ENCODE measurements at places on chromosomes 7 and 10.
A peak's percentile ranks its signal among the peaks of the same experiment; 100 is the strongest.

DNA sequence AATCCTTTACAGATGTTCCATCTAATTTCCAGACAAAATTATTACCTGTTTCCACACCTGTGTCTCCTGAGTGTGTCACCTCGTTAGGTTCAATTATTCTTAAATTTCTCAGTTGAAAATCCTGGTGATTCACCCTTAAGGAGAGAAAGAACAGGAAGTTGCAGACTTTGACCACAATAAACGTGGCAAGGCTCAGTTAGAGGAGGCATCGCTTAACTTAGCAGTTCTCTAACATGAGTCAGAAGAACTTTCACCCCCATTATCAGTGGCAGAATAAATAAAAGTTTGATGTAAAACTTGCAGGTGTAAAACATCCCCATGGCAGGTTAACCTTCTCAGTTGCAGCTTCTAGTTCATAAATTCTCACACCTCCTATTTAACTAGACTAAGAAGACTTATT is 8.3 kb downstream of the XPNPEP1 start:
- DNase-seq, result no peak

GRCh38 chr7:88357294-88357693 is 50.6 kb upstream of the STEAP4 start:
- DNase-seq, result no peak

- DNase-seq, result no peak
Observed at GRCh38 chr7:36514289-36515243, 124.9 kb downstream of the ANLN start.

- no peak for DNase-seq
Observed at GRCh38 chr10:7971949-7972348, 82.5 kb upstream of the GATA3 start.

DNA sequence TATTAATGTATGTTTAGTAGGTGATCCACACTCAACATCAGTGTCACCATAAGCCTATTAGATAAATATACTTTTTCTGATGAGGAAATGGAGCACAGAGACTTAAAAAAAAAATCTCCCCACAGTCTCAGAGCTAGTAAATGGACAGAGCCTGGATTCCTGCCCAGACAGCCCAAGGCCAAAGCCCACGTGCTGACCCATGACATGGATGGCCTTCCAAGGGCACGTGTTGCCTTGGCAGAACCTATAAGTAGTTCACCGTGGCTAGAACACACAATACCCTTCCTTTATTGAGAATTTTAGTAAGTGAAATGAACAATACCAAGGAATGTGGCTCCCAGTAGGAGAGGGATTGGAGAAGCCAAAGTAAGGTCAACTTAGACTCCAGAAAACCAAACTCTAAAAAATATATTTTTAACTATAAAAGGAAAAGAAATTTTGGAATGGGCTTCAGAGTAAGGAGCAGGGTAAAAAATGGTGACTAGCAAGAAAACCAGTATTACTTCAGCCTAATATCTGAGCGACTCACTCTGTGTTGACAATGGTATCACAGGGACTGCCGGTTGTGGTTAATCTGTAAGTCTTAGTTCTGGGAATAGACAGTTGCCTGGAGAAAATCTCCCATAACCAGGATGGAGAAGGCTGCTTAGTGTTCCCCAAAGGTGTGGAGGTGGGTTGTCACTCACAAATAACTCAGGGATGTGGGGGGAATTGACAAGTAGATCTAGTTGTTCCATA is 223.0 kb downstream of the SORCS1 start:
- no peak for DNase-seq

DNA sequence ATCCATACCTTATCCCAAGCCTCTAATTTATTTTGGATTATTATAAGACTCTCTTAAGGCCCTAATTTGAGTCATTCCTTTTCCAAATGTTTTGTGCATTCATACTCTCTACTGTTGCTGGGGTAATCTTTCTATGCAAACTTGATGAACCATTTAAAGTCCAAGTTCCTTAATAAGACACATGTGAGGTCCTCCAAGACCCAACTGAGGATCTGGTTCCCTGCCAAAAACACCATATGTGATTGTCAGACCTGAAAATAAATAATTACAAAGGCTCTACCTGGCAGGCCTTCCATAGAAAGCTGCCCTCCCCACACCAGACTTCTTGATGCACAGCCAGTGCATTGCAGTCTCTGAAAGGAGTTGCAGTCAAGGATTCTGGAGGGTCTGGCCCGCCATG is 257.9 kb upstream of the AKR1E2 start:
- no peak for DNase-seq

DNA sequence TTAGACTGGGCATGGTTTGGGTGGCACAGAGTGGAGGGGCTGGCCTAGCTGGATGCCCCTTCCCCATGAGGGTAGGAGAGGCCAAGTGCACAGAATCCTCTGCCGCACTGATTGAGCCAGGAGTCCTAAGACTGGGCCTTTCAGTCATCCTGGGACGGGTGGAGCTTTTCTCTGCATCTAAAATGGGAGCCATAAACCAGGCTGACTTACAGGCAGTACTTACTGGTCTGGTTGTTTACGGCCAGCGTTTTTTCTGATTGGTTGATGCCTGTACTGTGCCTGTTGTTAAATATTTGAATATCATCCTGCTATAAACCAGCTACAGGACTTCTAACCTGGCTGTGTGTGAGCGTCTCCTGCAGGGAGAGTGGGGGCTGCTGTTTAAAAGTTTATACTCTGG is 107.8 kb downstream of the CDH23 start:
- DNase-seq, result no peak

- DNase-seq, result no peak
Observed at GRCh38 chr7:50594136-50594535, 28.9 kb upstream of the DDC start.

GRCh38 chr7:90972906-90973550 is 291.2 kb upstream of the FZD1 start:
- DNase-seq, result no peak

- no peak for DNase-seq
Observed at GRCh38 chr10:50876429-50876828, 9.0 kb downstream of the A1CF start.

DNA sequence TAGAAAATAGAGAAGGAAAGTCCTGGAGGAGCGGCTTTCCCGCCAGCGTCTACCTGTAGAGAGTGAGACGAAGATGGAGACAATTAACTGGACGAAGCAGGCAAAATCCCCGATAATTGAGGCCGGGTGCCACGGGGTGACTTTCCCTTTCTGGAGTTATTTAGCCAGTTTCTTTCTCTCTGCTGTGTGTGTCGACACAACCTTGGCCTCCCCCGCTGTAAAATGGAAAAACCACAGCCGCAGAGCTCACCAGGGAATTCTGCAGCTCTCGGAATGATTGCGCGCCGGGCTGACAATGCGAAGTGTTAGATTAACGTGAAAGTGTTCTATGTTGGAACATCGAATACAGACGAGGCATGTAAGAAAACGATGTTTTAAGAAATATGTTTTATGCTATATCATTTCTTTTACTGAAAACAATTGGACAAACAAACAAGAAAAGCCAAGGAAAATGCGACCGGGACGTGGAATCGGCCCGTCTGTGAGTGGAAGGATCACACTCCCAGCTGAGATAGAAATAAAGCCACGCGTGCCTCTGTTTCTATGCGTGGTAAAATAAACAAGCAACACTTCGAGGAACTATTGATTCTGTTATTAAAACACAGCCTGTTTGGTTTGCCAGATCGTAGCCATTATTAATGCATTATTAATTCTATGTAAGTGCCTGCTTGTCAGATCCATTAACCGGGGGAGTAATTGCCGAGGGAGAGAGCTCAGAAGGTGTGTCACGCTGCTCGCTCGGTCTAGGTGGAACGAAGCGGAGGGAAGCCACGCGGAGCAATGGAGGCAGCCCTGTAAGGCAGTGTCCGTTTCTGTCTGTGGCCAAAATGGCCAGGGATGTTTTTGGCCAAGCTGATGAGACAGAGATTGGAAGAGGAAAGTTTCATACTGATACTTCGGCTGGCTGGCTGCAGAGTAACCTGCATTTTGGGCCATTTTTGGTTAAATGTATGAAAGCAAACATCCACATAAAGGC is 129.4 kb downstream of the DNAJB6 start:
- DNase-seq, result no peak

GRCh38 chr7:126948664-126949063 is 304.1 kb downstream of the GRM8 start:
- DNase-seq, result no peak

DNA sequence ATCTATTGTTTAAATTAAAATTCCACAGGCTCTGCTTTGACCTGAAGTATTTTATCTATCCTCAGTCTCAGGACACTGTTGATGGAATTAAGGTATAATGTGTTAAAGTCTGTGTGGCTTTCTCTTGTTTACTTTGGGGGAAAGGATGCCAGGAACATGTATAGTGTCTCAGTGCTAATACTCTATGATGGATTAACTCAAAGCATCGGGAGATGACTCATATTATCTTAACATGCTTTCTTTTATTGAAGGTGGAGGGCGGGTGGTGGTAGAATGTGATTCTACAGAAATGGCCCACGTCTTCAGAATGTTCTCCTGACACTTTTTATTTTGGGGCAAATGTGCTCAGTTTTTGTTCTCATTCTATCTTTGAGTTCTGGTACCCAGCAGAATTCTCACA is 189.0 kb downstream of the ANKRD30A start:
- DNase-seq, result no peak

DNA sequence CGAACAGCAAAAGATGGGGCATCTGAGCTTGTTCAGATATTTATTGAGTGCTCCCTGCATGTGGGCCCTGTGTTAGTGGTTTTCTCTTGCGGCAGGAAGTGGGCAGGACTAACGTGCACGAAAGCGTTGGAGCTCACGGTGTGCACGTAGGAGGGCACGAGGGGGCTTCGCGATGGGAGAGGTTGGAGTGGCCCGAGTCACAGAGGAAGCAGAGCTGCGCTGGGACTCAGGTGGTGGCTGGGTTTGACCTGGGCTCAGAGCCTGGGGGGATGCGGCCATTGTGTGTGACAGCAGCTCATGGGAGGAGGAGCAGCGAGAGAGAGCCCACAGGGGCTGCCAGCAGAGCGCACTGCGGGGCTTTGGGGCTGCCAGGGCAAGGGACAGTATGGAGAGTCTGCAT is 7.7 kb downstream of the ZSCAN25 start:
- DNase-seq, result peak; percentile 60

GRCh38 chr10:111756217-111757061 is 427.1 kb downstream of the GPAM start:
- DNase-seq, result no peak

- DNase-seq, result no peak
Observed at GRCh38 chr7:106603346-106603745, 57.6 kb downstream of the CCDC71L start.
